ENCODE measurements at places on chromosomes 16 and 17.

DNA sequence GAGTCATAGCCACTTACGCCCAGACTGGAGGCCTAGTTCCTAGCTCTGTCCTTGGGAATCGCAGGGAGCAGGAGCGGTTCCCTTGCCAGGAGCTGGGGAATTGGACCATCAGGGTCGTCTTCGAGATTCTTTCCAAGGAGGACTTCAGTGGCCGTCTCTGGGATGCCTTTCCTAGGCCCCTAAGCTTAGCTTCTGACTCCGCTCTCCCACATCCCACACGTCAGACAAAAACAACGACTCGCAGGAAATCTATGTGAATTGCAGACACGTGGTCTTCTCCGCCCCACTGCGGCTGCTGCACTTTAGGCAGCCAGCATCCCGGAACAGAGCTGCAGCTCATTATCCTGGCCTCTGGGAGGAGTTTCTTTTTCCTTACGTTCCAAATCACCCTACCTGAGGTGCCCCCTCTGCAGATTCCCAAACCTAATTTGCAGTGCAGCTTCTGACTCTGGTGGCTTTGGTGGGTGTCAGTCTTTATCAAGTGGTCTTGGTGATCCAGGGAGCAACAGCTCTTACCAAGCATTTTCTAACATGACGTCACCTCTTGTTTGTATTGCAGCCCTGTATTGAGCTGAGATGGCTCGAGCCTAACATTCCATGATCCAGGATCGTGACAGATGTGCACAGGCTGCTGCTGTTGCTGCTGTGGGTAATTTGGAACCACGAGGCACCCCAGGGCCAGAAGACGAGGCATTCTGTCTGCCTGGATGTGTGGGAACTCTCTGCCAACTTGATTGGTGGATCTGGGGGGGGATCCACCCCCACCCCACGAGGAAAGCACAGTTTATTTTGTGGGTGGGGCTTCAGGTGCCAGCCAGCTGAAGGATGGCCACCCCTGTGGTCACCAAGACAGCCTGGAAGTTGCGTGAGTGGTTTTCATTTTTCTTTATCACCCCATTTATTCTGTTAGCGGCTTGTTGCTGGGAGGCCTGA lies 1.1 kb downstream of the KATNB1 start:
- peak; percentile 87 for DNase-seq

DNA sequence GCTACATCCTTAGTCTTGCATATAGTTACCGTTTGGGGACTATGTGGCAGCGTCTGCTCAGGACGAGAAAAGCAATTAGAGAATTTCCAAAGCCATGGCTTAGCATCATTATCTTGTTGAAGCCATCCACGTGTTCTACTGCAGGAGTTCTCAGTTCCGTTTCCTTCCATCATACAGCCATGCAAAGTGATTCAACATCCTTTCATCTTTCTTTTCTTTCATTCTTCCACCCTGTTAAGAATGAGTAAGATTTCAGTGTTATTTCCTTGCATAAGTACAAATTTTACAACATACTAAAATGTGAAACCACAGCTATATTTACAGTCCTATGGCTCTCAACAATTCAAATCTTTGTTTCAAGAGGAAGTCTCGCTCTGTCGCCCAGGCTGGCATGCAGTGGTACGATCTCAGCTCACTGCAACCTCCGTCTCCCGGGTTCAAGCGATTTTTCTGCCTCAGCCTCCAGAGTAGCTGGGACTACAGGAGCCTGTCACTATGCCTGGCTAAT lies 3.8 kb downstream of the MARF1 start:
- DNase-seq = no peak

- peak; percentile 64 for DNase-seq
Observed at GRCh38 chr16:48687421-48688038, 77.5 kb upstream of the N4BP1 start.

- DNase-seq = no peak
Observed at GRCh38 chr17:50279181-50279526, 4.9 kb downstream of the TMEM92 start.

GRCh38 chr17:16953841-16954240 lies 18.1 kb downstream of the TNFRSF13B start:
- no peak for DNase-seq

GRCh38 chr16:77686385-77686784 lies 35.9 kb upstream of the NUDT7 start:
- DNase-seq = no peak

- no peak for DNase-seq
Observed at GRCh38 chr17:72609501-72609900, 483.0 kb downstream of the SLC39A11 start.

- DNase-seq = no peak
Observed at GRCh38 chr17:49926886-49927285, 42.1 kb upstream of the DLX4 start.

- DNase-seq = no peak
Observed at GRCh38 chr17:9987779-9988585, 82.9 kb upstream of the RCVRN start.

GRCh38 chr16:4315186-4316107 lies at the start of gene GLIS2:
Gene GLIS2, plus strand, starts transcription at chr16:4316067. Its CDS starts 16,214 bp downstream, at chr16:4332281.
- peak; percentile 80 for DNase-seq

GRCh38 chr17:49241692-49242397 lies 11.3 kb upstream of the PHOSPHO1 start:
- DNase-seq = no peak

DNA sequence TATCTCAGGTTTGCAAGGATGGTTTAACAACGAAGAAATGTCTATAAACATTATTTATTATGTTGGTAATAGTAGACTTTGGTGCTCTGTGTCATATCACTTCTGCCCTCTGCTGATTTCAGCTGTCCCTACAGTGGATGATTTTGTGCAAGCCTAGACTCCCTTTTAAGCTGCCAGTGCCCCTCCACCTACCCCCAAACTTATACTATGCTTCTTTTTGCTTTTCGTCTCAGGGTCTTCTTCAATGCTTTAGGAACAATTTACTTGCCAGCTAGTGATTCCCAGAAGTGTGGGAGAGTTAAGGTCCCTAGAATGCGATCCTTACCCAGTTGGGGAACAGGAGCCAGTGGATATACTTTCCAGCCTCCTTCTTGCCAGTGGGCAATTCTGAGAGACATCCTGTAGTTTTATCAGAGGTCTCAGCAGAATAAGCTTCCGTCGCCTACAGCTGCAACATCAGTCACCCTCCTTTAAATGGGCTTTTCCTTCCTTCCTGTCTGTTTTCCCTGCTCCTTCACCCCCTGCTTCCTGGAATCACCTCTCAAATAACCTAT lies 4.1 kb downstream of the ICAM2 start:
- DNase-seq = no peak

DNA sequence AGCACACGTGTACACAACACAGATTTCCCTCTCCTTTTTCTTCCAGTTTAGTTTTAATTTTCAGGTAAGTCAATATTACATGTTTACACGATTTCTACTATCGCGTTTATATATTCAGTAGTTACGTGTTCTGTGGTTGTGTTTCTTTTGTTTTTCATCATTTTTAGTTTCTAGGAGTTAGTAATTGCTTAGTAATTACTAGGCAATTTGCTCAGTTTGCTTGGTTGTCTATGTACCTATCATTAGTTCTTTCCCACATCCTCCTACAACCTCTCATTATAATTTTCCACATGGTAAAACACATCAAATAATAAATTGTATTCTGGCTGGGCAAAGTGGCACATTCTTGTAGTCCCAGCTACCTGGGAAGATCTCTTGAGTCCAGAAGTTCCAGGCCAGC lies 24.6 kb upstream of the GUCY2D start:
- no peak for DNase-seq

- peak; percentile 99 for DNase-seq
Observed at GRCh38 chr16:88306860-88307545, 75.8 kb upstream of the ZNF469 start.

- no peak for DNase-seq
Observed at GRCh38 chr16:2292221-2292620, 24.3 kb upstream of the RNPS1 start.

GRCh38 chr16:85571813-85572619 lies 41.1 kb upstream of the GSE1 start:
- no peak for DNase-seq

- no peak for DNase-seq
Observed at GRCh38 chr16:13150181-13150885, 248.9 kb downstream of the SHISA9 start.

GRCh38 chr16:13148836-13149235 lies 247.4 kb downstream of the SHISA9 start:
- no peak for DNase-seq

- peak; percentile 95 for DNase-seq
Observed at GRCh38 chr16:3022208-3022683, 1.5 kb downstream of the HCFC1R1 start.

DNA sequence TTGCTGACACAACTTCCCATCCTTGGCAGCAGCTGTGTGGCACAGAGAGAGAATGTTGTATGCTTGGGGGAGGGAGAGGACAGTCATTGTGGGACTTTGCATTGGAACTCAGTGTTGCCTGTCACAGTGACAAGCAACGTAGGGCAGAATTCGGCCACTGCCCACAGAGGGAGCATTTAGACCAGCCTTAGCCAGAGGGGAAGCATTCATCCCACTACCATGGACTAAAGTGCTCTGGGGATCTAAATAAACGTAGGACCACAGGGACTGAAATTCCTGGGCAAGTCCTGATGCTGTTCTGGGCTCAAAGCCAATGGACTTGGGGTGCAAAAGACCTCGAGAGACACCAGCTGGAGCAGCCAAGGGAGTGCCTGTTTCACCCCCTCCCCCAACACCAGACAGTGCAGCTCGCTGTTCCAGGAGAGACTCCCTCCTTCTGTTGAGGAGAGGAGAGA lies 44.9 kb downstream of the ABCA8 start:
- peak; percentile 23 for DNase-seq

DNA sequence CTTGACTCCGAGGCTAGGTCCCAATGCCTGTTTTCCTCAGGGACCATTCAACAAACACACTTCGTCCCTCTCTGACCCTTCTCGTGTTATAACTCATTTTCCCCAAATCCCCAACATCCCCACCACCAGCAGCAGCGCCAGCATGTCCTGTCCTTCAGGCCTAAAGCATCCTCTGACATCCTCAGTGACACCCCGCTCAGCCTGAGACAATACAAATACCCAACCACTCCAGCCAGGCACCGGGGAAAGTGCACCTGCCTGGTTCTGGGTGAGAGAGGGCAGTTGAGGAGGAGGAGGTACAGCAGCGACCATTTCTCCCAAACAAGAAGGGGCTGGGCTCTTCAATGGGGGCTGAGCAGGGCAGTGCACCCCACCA lies 4.7 kb downstream of the MNT start:
- no peak for DNase-seq

GRCh38 chr17:27241346-27241946 lies 52.5 kb upstream of the WSB1 start:
- no peak for DNase-seq

GRCh38 chr17:57625957-57626356 lies 119.1 kb downstream of the CCDC182 start:
- no peak for DNase-seq

DNA sequence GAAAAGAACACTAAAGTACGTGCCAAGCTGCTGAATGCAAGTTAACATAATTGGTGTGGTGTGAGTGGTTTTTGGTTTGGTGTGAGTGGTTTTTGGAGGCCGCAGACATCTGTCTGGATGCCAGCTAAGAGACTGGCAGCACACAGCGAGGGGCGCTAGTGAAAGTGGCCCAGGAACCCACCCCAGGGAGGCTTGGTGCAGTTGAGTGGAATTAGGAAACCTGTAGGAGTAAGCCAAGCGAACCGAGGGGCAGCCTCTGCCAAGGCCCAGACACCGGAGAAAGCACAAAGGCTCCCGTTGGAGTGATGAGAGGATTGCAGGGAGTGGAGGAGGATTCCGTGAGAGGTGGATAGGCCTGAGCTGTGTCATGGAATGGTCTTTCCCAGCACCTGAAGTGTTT lies 24.6 kb upstream of the SLC5A11 start:
- no peak for DNase-seq

- DNase-seq = no peak
Observed at GRCh38 chr16:590815-591200, 942 bp downstream of the RAB40C start.

DNA sequence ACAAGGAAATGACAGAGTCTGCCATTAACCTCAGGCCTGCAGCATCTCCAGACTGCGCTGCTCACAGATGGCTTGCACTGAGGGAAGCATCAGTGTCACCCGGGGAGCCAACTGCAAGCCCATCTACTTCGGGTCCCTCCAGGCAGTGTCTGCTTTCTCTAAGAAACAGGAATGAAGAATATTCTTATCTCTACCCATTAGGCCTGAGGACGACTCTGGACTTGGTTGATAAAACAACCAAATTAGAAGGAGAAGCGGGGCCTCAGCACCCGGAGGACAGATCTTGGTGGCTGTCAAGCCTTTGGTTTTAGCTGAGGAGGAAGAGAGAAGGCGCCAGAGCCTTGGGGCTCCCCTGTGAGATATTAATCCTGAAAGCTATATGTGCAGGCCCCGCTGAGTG lies 19.5 kb upstream of the MGAT5B start:
- DNase-seq = no peak

DNA sequence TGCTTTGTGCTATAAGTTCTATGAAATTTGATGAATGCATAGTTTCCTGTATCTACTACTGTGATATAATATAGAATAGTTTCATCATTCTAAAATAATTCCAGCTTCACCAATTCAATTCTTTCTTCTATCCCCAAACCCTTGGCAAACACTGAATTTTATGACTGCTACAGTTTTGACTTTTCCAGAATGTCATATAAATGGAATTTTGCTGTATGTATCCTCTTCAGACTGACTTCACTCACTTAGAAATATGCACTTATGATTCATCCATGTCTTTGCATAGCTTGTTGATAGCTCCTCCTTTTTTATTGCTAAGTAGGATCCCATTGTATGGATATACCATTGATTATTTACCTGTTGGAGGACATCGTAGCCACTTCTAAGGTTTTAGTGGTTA lies 89.1 kb upstream of the HS3ST3A1 start:
- DNase-seq = no peak

- DNase-seq = no peak
Observed at GRCh38 chr16:16148755-16149154, 74.5 kb downstream of the ABCC6 start.

DNA sequence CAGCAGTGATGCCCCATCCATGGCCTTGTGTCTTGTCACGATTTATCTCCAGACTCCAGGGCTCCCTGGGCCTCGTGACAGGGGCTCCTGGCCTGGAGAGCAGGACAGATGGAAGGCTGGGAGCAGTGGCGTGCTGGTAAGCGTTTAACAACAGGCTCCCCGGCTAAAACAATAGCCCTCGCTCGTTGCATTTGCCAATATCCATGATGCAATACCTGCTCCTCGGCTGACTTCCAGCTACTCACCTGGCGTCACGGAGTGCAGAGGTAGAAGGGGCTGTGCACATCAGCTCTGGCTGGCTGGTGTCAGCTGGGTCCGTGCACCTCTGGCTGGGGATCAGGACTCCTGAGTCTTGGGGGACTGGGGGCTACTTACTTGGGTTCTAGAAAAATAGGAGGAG lies 1.5 kb upstream of the BICDL2 start:
- no peak for DNase-seq

GRCh38 chr17:16584273-16584995 lies 15.4 kb upstream of the ZNF287 start:
- DNase-seq = peak; percentile 79

GRCh38 chr17:50865868-50866260 lies 290 bp downstream of the TOB1 start:
- DNase-seq = no peak

All from amniotic epithelial cell (primary cell).